LoVo (cell line): ENCODE measurements at places on chromosomes 16 and 17.

GRCh38 chr16:11706180-11706742, 36.4 kb downstream of the TXNDC11 start:
- DNase-seq, result no peak

- DNase-seq, result peak; percentile 16
Observed at GRCh38 chr17:69042308-69042707, 18.4 kb downstream of the ABCA9 start.

DNA sequence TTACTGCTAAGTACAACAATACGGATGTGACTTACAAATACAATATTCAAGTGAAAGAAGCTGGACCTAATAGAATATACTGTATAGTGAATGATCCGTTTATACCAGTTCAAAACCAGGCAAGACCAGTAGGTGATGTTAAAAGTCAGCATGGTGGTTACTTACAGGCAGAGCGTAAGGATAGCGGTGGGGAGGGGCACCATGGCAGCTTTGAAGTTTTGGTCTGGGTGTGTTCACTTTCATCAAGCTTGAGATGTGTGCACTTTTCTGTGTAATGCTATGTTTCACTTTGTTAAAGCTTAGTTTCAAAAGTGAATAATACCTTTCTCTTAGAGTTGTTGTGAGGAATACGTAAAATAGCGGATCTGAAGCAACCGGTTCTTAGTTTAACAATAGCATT, 16.5 kb upstream of the SLC35G3 start:
- no peak for DNase-seq

GRCh38 chr17:81440511-81441244, 45.4 kb downstream of the BAHCC1 start:
- no peak for DNase-seq

DNA sequence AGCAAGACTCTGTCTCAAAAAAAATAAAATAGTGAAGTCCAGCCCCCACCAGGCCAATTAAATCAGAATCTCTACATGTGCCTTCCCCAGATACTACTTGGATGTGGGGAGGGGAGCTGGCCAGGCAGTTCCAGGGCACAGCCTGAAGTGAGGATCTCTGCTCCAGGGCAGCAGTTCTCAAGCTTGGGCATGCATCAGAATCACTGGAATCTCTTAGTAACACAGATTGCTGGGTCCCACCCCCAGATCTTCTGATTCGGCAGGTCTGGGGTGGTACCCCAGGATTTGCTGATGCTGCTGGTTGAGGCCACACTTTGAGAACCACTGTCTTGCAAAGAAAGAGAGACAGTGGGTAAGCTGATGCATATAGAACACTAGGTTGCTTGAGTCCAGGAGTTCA, 8.3 kb upstream of the CDH5 start:
- DNase-seq, result no peak

GRCh38 chr16:77330332-77331042, 104.3 kb downstream of the ADAMTS18 start:
- DNase-seq, result no peak

DNA sequence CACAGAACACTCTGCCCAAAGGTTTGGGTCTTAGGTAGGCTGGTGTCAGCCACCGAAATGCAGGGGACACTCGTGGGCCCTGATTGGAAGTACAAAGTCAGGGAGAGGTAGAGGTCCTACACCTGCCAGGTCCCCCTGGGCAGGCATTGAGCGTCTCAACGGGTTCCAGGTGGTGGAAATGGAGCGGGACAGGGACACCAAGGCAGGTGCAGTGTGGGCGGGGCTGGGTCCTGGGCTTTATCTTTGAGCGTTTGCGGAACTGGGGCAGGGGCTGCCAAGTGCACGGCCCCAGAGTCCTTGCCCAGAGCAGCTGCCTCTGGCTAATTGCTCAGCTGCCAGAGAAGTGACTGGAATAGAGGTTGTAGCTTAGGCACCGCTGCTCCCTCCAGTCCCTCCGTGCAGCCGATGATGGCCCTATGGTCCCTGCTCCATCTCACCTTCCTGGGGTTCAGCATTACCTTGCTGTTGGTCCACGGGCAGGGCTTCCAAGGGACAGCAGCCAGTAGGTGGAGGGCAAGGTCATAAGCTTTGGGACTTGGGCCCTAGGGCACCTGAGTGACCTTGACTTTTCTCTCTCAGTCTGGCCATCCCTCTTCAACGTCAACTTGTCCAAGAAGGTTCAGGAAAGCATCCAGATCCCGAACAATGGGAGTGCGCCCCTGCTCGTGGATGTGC, at the start of gene ZACN:
TSS of gene ZACN (plus strand) at position 323 of the 675 bp plus-strand sequence. CDS start at position 406, 83 bp downstream.
- DNase-seq, result no peak

GRCh38 chr17:83194186-83194561, 114.8 kb downstream of the METRNL start:
- no peak for DNase-seq

GRCh38 chr17:59542960-59543635, 22.3 kb upstream of the DHX40 start:
- no peak for DNase-seq

DNA sequence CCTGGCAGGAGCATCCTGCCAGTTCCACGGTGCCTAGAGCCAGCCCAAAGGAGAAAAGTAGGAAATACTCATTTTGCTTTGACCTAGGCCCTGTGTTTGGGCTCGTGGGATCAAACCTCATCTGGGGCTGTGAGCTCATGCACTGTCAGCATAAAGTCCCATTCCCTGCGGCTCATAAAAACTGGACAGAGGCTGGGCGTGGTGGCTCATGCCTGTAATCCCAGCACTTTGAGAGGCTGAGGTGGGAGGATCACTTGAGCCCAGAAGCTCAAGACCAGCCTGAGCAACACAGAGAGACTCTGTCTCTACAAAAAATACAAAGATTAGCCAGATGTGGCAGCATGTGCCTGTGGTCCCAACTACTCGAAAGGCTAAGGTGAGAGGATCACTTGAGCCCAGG, 17.9 kb downstream of the ATP6V0D1 start:
- DNase-seq, result peak; percentile 45

GRCh38 chr16:61500851-61501250, 535.4 kb downstream of the CDH8 start:
- no peak for DNase-seq

GRCh38 chr16:68070249-68070730, 14.9 kb upstream of the NFATC3 start:
- DNase-seq, result no peak

- no peak for DNase-seq
Observed at GRCh38 chr17:39057701-39058206, 90.6 kb upstream of the FBXO47 start.

- DNase-seq, result no peak
Observed at GRCh38 chr16:10188236-10188635, 6.0 kb upstream of the GRIN2A start.

- DNase-seq, result no peak
Observed at GRCh38 chr16:398561-399339, 1.8 kb downstream of the NME4 start.

- DNase-seq, result no peak
Observed at GRCh38 chr16:62638964-62639870, 603.0 kb upstream of the CDH8 start.

GRCh38 chr17:47099987-47100711, 88.9 kb downstream of the CDC27 start:
- peak; percentile 87 for DNase-seq

- DNase-seq, result no peak
Observed at GRCh38 chr16:47366228-47366627, 94.6 kb downstream of the ITFG1 start.

GRCh38 chr17:59914274-59914854, 21.4 kb downstream of the RPS6KB1 start:
- DNase-seq, result peak; percentile 63

DNA sequence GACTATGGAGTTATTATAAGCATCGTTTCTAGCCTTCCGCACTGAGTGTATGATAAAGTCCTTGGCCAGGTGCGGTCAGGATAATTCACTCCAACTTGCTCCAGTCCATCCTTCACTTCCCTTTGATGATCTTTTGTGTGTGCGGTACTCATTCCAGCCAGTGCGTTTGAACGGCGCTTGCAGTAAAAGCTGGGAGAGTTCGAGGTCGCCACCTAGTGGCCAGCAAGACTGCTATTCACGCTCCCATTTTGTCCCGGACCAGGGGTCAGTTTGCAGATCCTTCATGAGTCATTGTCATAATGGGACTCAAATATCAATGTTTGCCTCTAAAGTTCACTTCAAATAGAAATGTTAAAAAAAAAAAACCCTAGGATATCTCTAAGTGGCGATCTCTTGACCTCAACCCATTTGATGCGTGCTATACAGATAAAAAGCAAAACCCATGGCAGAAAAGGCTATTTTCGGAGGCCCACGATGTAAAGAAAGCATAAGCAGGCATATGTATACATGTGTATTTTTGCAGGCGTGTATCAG, 417.1 kb downstream of the TMEM114 start:
- DNase-seq, result peak; percentile 41
